ENCODE measurements at places on chromosomes 2 and 18.
A peak's percentile ranks its signal among the peaks of the same experiment; 100 is the strongest.

DNA sequence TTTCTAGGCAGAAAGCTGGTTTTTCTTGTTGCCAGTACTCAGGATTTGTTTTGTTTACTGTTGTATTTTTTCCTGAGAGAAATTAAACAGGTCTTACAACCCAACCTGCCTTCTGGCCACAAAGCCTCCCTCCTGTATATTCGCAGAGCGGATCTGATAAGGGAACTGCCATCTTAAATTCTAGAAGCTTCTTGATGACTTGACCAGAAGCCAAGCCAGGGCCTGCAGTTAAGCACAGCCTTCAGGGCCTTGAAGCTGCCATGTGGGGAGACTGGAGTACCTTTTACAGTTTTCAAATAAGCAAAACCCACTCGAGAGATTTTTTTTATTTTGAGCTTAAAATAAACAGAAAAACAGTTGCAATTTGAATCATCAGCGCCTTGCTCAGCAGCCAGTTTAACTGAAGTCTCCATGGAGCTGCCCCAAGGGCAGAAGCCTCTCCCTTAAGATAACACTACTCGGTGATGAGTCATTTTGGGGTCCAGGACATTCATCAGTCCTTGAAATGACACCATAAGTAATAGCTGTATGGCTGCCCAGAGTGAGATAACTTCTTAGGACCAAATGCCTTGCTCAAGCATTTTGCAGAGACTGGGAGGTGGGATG lies 51.5 kb upstream of the PHLPP1 start:
- DNase-seq, result no peak

- DNase-seq, result no peak
Measured at GRCh38 chr18:77223653-77224052, 26.0 kb upstream of the GALR1 start.

GRCh38 chr2:148342086-148342485 lies 302.5 kb upstream of the EPC2 start:
- DNase-seq, result no peak

- no peak for DNase-seq
Measured at GRCh38 chr2:137886083-137886831, 78.0 kb upstream of the HNMT start.

- DNase-seq, result no peak
Measured at GRCh38 chr2:101775092-101775491, 77.6 kb downstream of the MAP4K4 start.

DNA sequence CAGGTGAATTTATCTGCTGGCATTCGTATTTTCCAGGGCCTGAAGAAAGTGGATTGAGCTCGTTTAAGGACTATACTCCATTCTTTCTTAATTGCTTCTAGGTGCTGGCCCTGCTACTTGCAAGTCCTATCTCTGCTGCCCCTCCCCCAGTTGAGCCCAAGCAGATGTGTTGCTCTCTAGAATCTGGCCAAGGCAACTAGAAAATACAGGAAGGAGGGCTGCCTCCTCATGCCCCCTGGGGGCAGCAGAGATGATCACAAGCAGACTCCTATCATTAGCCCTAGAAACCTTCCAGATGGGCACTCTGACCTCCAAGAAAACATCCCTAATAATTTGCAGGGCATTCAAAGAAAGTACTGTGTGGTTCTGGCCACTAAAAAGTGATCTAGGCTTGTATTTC lies 72.5 kb upstream of the CYP26B1 start:
- DNase-seq, result peak; percentile 80

GRCh38 chr18:55706898-55707297 lies 118.9 kb upstream of the TCF4 start:
- DNase-seq, result no peak

DNA sequence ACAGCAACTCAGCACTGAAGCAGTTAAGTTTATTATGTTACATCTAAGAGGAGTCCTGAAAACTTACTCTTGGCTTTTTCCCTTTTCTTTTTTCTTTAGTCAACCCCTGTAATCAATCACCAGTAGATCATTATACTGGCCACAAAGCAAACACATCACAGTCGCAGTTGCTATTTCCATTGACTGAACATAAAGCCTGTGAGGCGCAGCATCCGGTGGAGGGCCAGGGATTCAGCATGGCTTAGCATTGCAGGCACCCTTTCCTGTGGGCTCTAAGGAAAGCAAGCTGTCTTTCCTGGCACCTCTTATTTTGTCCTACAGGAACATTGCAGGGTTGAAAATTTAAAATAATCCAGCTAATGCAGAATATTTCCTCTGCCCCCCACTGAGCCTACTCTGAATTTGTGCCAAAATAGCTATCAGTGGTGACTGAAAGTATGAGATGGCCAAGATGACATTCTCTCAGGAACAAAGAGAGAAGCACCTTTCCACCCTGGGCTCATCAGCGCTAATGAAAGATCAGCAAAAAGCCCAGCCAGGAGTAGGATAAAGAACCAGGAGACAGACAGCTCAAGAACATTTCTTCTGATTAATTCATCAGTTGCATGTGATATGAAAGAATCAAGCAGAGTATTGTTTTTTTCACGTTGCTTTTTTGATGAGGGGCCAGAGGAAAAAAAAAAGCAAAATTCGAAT lies 85.3 kb upstream of the SULT1C3 start:
- DNase-seq, result no peak

DNA sequence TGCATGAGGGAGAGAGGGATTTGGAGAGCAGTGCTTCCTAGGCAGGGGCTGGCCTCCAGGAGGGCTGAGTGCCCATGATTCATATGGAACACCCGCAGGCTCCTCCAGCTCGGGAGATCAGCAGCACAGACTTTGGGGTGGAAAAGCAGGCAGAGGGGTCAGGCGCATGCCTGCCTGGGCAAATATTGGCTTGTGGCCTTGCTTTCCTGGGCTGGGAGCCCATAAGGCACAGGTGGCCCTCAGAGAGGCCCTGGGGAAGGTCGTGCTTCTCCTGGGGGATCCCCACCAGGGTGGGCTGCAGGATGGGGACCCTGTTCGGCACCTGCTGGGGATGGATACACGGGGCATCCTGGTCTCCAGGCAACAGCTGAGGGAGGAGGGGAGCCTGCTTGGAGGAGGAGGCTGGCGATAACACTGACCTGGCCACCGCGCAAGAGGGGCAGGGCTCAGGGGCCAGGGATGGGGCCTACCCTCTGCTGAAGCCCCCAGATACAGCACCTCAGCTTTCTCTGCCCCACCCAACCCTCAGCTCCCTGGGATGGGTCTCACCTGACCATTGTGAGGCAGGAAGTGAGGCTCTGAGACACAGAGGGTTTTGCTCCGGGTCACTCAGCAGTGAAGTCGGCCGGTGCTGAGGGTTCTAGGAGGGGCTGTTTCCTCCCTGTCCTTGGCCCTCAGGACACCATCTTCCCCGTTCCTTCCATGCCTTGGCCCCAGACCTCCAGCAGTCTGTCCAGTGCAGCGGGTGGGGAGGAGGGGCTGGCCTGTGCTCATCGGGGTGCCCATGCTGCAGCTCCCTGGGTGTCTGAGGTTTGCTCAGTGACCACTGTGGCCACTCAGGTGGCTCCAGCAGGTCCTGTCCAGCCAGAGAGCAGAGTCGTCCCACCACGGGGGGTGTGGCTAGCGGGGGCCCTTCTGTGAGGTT lies 12.0 kb downstream of the AQP12A start:
- DNase-seq, result no peak

All from H1 (cell line).